Activated T-helper 2 cell treated with anti-CD3 and anti-CD28 coated beads, Interferon-gamma antibody, Interleukin-2, Interleukin-4, amounts not matched to agents 10 μg/mL and 5 μg/mL and 100 μg/mL, durations not matched to agents 14 hours and 24 hours and 36 hours (primary cell): ENCODE measurements at places on chromosomes 2 and 18. TPM values are rescaled to one million over a fixed set of nuclear protein-coding genes. Genes with fewer than 3 reads are reported as not detected.

Gene SOWAHC
- 1.7 and 1.9 TPM in 2 replicates for total RNA-seq

Gene ALPP
- not detected in 2 replicates for total RNA-seq

Gene TEX44
- not detected in 2 replicates for total RNA-seq

Gene BARD1
- 33.2 and 34.4 TPM in 2 replicates for total RNA-seq

Gene NR4A2
- 22.1 and 24.0 TPM in 2 replicates for total RNA-seq
